ENCODE measurements at places on chromosomes 5 and 9.

GRCh38 chr5:130520211-130520610 lies 615.9 kb downstream of the CHSY3 start:
- no peak for DNase-seq

DNA sequence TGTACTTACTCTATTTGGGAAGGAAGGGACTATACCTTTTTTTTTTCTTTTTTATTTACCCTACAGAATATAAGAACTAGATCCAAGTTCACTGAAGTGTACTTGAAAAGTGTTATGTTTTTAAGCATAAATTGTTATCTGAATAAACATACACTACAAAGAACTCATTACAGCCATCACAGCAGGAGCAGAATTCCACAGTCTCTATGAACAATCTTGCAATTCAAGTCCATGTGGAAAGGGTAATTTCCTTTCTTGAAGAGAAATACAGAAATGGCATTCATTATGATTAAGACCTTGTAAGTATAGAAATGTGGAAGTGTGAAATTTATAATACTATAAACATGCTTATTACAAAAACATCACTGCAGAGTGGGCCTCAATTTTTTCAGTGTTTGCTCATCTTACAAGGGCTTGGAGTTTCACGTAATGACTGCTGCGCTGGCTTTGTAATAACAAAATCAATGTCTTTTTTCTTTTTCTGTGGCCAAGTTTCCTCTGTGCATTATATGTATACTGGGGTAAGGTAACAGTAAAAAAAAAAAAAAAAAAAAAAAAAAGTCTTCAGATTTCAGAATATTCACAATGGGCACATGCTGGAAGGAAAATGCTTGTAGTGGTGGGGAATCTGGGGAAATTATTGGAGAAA lies 77.0 kb upstream of the GNA14 start:
- no peak for DNase-seq

DNA sequence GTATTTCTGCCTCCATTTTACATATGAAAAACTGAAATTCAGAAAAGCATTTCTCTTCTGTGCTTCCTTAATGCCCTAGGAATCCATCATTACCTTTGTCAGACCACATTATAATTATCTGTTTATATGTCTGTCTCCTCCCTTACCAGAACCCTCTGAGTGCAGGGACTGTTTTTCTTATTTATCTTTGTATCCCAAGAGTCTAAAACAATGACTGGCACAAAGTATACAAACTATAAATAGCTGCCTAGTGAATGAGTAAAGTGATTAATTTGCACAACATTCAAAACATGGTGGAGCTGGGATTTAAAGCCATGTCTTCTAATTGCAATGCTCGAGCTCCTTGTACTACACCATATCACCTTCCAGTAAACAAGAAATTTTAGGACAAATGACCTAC lies 49.3 kb upstream of the HK3 start:
- no peak for DNase-seq

DNA sequence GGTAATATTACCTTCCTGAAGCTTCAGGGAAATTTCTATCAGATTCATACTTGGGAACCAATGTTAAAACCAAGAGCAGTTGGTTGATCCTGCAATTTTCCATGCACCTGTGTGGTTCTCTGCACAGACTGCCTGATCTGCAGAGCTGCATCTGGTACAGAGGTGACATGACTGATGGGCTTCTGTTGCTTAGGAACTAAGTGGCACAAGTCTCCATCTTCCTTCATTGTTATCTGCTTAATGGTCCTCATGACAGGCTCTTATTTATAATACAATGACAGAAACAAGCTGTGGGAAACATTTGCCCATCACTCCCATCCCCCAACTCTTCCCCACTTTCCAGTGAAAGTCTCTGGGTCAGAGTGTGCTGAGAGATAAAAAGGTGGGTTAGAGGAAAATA lies 799.1 kb downstream of the TAF11L14 start:
- no peak for DNase-seq

- no peak for DNase-seq
Observed at GRCh38 chr5:24401773-24402172, 243.0 kb downstream of the CDH10 start.

- DNase-seq = no peak
Observed at GRCh38 chr5:120684213-120684612, 220.1 kb downstream of the PRR16 start.

GRCh38 chr5:119286511-119287488 lies 69.0 kb upstream of the TNFAIP8 start:
- DNase-seq = no peak

GRCh38 chr5:84437673-84438315 lies 53.1 kb upstream of the EDIL3 start:
- DNase-seq = no peak

GRCh38 chr5:124195411-124195810 lies 551.0 kb downstream of the ZNF608 start:
- no peak for DNase-seq

- no peak for DNase-seq
Observed at GRCh38 chr9:120621941-120622340, 42.0 kb upstream of the CDK5RAP2 start.

- peak; percentile 42 for DNase-seq
Observed at GRCh38 chr9:115000217-115000639, 69.8 kb upstream of the TNFSF8 start.

DNA sequence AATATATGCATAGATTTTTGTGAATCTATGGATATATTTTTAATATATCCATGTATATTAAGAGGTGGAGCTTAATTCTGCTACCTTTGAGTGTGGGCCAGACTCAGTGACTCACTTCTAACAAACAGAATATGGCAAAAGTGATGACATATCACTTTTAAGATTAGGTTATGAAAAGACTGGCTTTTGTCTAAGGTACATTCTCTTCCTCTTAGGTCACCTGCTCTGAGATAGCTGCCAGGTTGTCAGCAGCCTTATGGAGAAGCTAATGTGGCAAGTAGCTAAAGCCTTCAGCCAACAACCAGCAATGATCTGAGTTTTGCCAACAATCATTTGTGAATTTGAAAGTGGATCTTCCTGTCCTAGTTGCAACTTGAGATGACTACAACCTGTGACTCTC lies 83.8 kb downstream of the ANKRD31 start:
- no peak for DNase-seq

GRCh38 chr5:150746-151145 lies 40.5 kb upstream of the LRRC14B start:
- DNase-seq = no peak

DNA sequence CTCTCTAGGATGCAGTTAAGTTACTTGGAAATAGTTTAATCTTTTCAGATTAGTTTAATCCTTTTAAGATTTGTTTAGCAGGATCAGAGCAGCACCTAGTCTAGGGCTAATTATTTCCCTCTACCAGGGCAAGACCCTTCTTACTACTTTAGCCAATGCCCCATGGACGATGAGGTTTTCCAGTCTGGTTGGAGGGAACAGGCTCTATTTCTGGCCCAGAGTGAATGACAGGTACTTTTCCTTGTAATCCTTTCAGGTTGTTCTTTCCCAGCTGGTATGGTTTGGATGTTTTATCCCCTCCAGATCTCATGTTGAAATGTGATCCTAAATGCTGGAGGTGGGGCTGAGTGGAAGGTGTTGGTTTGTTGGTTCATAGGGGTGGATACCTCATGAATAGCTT lies 27.2 kb downstream of the PTTG1 start:
- DNase-seq = no peak

DNA sequence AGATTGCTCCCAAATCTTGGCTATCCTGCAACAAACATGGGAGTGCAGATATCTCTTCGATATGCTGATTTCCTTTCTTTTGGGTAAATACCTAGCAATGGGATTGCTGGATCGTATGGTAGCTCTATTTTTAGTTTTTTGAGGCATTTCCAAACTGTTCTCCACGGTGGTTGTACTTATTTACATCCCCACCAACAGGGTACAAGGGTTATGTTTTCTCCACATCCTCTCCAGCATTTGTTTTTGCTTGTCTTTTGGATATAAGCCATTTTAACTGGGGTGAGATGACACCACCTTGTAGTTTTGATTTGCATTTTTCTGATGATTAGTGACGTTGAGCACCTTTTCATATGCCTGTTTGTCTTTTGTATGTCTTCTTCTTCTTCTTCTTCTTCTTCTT lies 20.3 kb downstream of the CTSL start:
- DNase-seq = no peak

GRCh38 chr5:17151686-17152085 lies 65.7 kb upstream of the BASP1 start:
- DNase-seq = no peak

- no peak for DNase-seq
Observed at GRCh38 chr5:3786891-3787430, 191.3 kb downstream of the IRX1 start.

GRCh38 chr9:81513059-81513458 lies 176.3 kb downstream of the TLE1 start:
- DNase-seq = no peak

GRCh38 chr9:113989017-113989713 lies 88.9 kb downstream of the AMBP start:
- DNase-seq = no peak

DNA sequence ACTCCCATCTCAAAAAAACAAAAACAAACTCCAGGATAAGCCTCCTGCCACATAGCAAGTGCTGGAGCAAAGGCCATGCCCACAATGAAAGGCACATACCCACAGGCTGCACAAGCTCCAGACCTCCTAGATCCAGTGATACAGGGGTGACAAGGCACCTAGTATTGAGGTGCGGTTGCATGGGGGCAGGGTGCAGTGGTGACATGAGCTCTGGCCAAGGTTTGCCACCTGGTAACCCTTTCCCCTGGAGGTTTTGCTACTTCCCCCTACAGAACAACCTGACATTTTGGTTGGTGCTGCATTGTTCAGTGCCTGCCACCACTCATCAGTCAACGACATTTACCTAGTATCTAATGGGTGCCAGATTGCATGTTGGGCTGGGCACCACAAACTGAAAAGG lies 14.5 kb downstream of the CDKN2AIPNL start:
- no peak for DNase-seq

GRCh38 chr9:27714388-27714787 lies 141.1 kb upstream of the C9orf72 start:
- DNase-seq = no peak

GRCh38 chr9:29773676-29774075 lies 2200.4 kb upstream of the C9orf72 start:
- no peak for DNase-seq

- no peak for DNase-seq
Observed at GRCh38 chr9:126329476-126330275, 3.0 kb downstream of the MVB12B start.

DNA sequence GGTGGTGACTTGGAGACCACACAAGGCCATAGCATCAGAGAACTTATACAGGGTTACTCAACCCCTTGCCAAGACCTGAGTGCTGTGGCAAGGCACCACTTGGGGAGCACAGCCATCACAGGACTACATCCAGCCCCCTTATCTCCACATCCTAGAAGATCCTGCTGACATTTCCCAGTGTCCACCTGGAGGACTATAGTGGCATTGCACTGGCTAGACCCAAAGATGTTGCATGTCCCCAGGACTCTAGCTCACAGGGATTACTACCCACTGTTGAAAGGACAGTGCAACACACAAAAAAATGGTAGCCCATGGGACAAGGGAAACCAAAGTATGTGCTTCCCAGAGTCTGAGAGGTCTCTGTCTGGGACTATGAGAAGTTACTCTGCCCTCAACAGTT lies 411.1 kb upstream of the NUDT12 start:
- no peak for DNase-seq

DNA sequence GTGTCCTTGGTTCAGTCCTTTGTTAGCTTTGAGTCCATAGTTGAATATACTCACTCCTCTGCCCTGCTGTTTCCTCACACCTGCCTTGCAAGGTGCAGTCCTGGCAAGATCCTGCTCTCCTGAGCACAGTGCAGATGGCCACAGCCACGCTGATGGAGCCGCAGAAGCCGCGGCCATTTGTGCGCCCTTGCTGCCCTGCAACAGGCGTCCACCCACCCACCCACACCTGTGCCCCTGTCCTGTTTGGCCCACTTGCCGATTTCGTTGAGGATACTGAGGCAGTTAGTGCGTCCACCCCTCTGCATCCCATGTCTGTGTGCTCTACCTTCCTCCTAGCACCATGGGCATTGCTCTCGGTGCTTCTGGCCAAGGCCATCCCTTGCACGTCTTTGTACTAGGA lies 51.1 kb upstream of the LRRTM2 start:
- DNase-seq = no peak

DNA sequence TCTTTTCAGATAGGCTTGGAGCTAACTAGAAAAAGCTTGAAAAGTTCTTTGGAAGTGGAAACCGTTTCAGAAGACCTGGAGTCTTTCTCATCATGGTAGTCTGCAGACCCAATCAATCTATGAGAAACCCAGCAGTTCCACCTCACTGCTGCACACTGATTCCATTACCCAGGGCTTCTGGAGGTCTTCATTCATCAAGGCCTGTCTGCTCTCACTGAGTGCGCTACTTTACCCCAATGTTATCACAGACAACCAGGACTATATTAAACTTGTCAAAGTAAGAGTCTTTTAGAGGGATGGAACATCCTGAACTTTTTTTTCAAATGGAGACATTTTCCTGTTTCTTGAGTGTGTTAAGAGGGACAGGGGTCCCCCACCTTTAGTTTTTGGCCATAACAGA lies 93.1 kb downstream of the BOD1 start:
- DNase-seq = no peak

All from stimulated activated naive CD8-positive, alpha-beta T cell treated with anti-CD3 and anti-CD28 coated beads, Interleukin-15, Interleukin-2, amounts not matched to agents 100 U/mL and 50 U/mL, for 24 hours (primary cell).